ENCODE measurements at places on chromosomes 5 and 9.

DNA sequence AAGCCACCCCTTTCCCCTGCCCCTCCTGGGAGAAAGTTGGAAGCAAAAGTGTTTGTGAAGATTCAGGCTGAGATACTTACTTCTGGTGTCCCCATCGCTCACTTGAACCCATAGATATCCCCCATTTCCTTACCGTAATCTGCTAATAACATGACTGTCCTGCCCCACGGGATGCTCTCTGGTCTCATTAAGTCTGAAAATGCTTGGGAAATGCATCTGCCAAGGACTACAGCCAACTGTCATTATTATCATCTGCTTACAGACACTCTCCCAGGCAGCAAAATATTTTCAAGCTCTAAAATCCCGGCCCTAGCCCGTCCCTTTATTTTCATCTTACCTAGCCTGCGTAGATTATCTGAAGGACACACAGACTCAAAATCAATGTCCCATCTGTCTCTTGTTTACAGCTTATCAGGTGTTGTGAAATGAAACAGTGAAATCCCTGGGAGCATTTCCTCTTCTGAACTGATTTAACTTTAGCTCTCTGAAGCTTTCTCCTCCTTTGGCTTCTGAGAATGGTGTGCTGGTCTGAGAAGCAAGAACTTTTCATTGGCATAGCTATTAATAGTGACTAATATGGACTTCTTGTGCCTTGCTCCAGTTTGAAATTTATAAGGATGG is 126.9 kb upstream of the OSMR start:
- DNase-seq: no peak

DNA sequence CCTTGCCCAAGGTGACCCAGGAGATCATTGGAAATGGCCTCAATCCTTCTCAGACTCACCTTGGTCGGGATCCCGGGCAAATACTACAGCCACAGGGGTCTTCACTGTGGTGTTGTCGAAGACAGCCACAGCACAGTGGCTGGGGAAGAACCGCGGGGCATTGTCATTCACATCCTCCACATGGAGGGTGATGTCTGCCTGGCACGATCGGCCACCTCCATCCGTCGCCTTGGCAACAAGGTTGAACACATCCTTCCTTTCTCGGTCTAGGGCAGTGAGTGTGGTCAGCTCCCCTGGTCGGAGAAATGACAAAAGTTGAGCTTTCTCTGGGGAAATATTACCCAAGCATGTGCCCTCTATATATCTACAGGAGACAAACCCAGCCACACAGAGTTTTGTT is 56.8 kb downstream of the FAT2 start:
- no peak for DNase-seq

GRCh38 chr5:161544350-161544765 is 2.2 kb downstream of the GABRB2 start:
- peak; percentile 49 for DNase-seq

DNA sequence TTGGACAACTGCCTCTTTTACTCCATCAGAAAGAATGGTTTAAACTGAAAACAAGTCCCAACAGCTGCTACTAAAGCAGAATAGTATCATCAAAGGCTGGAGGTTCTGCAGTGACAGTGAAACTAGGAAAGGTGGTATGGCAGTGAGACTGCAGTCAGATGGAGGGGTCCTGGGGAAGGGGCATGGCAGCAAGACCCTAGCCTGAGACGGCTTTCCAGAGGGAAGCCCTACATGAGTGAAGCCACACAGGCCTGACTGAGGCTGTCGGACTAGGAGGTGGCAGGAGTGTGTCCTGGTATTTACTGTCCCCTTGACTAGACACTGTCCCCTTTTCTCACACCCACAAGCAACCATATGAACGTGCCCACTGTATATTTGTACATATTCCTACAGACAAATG is 40.4 kb upstream of the IPPK start:
- no peak for DNase-seq

- DNase-seq: peak; percentile 53
These were observed 75.5 kb upstream of the PRRC1 start for GRCh38 chr5:127441799-127442484.

GRCh38 chr5:170132269-170132975 is 26.7 kb downstream of the FOXI1 start:
- peak; percentile 93 for DNase-seq

DNA sequence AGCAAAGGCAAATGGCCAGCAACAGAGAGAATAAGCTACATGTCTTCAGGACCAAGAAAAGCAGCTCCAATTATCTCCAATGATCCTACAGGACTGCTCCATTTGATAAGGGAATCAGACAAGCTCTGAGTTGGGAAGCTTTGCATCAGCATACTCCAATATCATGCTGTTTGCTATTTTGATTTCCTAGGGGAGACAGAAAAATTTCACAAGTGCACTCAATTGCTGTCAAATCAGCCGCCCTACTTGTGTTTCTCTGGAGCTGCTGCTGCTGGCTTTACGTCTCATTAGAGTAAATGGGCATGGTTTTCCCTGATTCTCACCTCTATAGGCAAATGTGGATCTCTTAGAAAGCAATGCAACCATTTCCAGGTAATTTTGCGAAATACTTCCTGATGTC is 201.7 kb downstream of the PRELID2 start:
- no peak for DNase-seq

DNA sequence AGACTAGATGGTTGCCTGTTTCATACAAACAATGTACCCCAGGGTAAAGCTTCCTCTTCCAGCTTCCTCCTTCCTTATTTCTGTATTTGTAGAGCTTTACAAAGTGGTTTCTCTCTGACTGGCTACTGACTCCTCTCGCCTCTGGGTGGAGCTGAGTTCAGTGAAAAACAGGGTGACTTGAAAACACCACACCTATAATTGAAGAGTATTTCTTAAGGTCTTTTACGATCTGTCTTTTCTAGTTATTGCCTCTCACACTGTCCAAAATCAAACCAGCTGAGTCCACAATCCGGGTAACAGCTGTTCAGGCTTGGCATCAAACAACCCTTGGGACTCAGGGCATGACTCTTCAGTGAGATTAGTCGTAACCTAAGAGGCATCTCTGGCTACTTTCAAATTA is 200.4 kb downstream of the ARRDC3 start:
- no peak for DNase-seq

- DNase-seq: no peak
These were observed 68.8 kb downstream of the NPR3 start for GRCh38 chr5:32779754-32780415.

GRCh38 chr5:55418994-55419968 is 111.5 kb downstream of the MTREX start:
- peak; percentile 26 for DNase-seq

DNA sequence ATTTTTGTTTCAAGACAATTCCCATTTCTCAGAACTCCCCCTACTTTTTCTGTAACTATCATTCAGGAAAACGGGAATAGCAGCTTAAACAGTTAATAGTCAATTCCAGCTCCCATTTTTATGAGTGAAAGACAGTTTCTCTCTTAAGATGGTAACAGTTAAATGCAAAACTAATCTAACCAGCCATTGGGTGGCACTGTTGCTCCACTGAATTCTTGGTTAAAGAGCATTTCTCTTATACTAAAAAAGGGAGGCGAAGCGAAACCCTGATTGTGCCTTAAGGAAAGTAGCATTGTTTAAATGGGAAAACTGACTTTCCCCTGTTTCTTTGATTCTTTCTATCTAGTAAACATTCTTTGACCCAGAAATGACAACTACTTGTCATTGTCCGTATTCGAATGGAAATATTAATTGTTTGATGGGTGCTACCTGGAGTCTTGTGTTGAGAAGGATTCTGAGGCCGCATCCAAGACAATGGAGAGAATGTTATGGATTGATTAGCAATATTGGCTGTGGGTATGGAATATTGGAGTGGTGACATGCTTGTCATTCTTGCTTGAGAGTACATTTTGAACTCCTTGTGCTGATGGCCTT is 507.8 kb downstream of the MAT2B start:
- DNase-seq: peak; percentile 54

- DNase-seq: no peak
These were observed 22.1 kb downstream of the IQGAP2 start for GRCh38 chr5:76425146-76425545.

DNA sequence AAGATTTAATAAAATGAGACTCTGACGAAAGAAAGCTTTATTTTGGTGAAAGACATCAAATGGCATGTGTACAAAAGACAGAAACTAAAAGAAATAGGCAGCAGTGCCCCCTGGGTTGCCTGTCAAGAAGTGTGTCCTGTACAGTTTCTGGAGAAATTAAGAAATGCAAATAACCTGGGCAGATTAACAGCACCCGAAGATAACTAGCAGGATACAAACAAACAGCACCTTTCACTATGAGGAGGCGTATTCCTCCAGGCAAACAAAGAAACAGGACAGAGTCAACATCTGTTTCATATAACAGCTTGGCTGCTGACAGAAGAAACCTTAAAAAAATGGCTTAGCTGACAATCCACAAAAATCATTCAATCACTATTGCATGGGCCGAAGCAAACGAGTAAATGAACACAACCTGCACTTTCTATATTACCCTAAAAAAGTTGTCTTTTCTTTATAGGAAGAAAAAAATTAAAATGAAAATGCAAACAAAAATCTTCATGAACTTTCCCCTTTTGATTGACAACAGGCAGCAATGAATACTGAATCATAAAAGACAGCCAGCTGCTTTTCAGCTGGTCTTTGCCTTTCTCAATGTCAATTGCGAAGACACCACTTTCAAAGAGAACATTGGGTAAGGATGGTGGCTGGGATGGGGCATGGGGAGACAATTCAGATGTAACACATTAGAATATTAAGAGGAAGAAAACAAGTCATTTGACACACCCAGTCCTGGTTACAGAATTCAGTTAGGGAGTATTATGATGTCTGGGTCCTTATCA is 162.1 kb downstream of the ARL15 start:
- DNase-seq: peak; percentile 10

DNA sequence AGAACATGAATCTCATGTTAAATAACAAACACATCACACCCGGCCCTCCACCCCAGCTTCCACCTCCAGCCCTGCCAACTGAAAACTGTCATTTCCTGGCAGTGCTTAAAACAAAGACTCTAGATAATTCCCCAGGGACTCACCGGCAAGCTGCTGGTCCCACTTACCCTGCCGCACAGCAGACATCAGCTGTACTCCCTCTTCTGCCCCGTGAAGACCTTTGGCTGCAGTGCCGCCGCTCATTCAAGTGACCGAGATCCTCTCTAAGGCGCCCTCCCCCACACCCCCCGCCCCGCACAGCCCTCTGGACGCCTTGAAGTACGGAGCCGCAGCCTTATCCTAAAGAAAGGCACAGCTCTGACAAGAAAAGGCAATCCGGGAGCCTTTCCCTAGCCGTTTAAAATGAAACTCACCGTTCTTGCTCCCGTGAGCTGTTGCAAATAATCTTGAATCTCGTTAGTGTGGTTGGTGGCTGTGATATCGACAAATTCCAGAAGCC is 434 bp downstream of the GLRX start:
- DNase-seq: peak; percentile 67

DNA sequence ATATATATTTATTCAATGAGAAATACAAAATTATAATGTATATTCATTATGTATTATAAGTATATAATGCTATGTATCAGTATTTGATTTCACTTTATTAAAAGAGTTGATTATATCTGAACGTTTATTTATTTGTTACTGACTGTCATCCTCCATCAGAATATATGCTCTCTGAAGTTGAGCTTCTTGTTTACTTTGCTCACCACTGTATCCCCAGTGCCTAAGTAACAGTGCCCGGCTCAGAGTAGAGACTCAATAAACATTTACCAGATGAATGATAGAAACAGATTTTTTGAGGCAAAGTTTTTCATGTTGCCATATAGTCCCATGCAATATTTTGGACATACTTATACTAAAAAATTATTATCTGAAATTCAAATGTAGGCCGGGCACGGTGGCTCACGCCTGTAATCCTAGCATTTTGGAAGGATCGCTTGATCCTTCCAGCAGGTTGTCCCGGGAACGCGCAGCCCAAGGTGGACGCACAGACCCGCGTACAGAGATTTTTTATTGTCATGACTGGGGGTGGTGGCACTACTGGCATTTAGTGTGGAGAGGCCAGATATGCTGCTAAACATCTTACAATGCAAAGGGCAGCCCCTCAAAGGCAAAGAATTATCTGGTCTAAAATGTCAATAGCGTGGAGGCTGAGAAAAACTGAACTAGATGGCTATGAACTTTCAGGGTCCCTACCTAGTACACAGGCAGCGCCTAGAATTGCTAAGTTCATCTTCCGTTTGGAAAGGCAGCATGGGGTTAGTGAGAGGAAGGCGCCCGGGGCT is 761 bp upstream of the DNAJC25 start:
- no peak for DNase-seq

All from NCI-H1694 treated with DMSO at 0.1 percent for 48 hours (cell line).